Right lung (tissue), 10 donors: ENCODE measurements at places on chromosomes 4 and X.

DNA sequence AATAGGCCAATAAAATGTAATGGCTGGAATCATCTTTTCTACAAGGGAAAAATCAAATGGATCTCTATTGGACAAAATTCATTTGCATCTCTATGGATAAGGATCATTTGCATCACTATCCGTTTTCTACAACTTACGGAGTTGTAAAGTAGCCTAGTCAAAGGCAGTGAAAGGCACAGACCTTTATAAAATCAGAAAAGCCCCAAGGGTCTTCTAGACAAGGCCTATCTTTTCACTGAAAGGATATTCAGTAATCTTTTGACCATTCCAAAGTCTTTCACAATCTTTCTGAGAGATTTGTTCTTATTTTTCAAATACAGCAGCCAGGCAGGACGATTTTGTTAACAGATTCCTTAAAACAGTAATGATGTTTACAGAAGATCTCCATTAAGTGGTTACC, 119.5 kb upstream of the JADE1 start:
- no peak for DNase-seq

GRCh38 chrX:38882894-38883626, 81.8 kb downstream of the MID1IP1 start:
- no peak for DNase-seq

- DNase-seq = no peak
These were observed 42.2 kb upstream of the HMGB3 start for GRCh38 chrX:150940844-150941495.

- DNase-seq = no peak
These were observed 70.6 kb downstream of the PKD2 start for GRCh38 chr4:88077911-88078524.

DNA sequence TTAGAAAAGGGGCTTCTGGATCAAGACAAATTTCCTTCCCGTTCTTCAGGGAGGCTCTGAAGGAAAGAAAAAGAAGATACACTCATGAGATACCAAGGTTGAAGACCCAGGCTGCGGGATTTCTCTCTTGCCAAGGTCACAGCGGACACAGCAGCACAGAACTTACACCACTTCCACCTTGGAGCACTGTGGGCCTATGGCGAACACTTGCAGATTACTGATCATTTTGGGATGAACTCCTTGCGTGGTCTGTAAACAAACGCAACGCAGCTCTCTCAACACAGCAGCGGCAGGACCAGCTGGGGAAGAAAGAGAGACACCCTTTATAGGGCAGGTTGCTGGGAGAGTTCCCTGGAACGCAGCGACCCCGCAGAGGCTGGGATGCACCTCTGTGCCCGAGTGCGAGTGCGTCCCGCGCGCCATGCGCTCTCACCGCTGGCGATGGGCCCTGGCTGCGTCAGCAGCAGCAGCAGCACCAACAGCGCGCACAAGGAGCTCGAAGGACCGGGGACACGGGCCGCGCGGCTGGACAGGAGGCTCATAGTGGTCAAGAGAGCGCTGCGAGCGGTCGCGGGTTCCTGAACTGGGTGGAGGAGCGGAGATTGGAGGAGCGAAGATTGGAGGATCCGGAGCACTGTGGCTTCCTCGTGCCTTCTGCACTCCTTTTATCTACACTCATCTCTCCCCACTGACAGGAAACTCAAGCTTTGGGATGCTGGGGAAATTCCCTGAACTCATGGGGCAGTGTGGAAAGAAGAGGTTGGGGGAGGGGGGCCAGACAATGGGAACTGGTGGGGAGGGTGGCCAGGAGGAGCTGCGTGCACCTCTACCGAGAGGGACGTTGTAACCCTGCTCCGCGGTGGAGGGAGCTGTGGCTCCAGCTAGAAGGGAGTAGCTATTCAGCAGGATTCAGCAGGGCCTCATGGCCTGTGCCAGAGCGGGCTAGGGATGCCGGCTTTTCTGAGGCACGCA, at the start of gene CXCL5:
CXCL5 (minus strand) TSS at position 638 of the 972 bp plus-strand sequence; CDS start at position 542, 96 bp downstream.
- DNase-seq = peak; percentile 24

DNA sequence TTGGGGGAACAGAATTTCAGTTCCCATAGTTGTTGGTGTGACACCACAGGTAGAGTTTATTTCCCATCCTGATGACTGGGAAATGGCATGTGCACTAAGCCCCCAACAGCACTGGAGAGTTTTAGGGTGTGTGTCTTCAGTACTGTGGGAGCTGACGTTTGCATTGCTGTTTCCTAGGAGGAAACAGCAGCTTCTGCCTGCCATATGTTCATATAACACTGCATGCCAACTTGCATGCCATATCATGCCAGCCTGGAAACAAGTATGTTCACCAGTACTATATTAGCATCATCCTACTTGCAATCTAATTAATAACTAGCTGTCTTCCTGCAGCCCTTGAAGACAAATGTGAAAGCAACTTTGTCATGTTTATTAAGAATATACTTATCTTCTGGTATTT, 58.2 kb downstream of the NAA11 start:
- DNase-seq = no peak

DNA sequence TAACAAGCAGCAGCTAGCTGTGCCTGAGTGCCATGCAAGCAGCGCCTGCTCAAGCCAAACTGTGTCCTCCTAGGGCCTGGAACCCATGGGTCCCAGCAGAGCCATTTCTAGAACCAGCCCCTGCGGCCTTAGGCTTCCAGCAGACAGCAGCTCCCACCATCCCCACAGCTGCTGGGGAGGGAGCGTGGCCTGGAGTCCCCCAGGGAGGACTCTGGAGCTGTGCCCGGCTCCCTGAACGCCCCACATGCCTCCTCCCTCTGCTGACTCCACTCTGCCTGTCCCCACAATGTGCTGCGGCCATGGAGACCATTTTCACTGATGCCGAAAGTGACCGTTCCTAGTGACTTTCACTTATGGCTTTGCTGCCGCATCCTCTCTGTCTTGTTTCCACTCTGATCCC, 45.9 kb downstream of the GAK start:
- no peak for DNase-seq

DNA sequence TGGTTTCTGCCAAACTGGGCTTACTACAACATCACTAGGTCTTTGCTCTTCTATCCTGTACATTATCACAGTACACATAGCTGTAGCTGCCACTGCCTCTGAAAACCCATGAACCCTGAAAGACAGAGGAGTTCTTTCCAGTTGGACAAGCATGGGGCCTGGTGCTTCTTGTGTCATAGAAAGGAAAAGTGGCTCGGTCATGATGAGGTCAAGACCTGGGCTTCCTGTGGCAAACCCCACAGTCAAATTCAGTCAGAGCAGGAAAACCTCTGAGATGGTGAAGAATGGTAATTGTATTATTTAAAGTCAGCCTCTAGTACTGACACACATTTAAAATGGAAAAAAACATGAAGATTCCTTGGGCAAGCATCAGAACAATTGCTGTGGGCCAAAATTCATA, 133.3 kb upstream of the PRPS2 start:
- no peak for DNase-seq

DNA sequence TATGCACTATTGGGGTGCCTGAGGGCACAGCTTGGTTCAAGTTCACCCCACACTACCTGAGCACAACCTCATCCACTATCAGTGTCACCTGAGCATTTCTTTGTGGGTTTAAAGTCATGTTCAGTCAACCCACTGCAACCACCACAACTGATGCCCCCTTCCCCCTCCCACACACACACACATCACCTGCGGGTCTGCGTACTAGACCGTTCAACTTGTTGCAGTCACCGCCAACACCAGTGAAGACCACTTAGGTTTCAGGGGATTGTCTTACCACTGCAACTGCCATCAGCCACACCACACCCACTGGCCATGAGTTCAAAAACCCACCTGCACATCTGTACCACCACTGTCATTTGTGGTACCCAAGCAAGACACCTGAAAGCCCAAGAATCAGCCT, 355.0 kb downstream of the SH3BGRL start:
- no peak for DNase-seq

- DNase-seq = no peak
These were observed 77.5 kb downstream of the IL15 start for GRCh38 chr4:141713771-141714445.

DNA sequence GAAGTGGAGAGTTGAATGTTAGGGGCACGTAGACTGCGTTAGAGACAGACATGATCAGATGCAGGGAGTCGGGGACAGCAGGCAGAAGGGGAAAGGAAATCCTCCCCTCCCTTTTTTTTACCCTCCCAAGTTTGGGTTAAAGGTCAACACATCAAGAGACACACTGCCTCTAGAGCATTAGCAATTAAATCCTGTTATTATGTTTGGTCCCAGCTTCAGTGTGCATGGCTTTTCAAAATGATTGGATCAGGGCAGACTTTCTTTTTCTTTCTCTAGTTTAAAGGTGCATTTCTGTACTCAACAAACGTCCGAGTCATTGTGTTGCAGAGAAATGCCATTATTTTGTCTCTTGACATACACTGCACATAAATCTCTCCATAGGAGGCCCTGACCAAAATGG, 63.9 kb downstream of the USP26 start:
- DNase-seq = no peak

DNA sequence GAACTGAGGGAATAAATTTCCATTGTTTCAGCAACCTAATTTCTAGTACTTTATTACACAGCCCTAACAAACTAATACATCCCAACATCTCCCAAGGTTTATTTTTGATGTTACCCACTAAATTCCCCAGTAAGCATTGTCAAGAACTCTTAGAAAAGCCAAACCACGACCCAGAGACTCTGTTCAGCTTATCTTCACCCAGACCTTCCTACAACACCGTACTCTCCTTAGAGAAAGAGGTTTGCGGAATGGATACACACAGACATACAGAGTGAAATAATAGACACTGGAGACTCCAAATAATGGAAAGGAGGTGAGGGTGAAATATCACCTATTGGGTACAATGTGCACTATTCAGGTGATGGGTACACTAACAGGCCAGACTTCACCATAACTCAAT, 75.6 kb downstream of the LRBA start:
- no peak for DNase-seq

- no peak for DNase-seq
These were observed 43.4 kb upstream of the GATB start for GRCh38 chr4:151804086-151804630.

GRCh38 chr4:1959104-1959384, 49.7 kb downstream of the NELFA start:
- no peak for DNase-seq
